Mucosa of gallbladder (tissue), 1 donor: ENCODE measurements at places on chromosomes 4 and X.

DNA sequence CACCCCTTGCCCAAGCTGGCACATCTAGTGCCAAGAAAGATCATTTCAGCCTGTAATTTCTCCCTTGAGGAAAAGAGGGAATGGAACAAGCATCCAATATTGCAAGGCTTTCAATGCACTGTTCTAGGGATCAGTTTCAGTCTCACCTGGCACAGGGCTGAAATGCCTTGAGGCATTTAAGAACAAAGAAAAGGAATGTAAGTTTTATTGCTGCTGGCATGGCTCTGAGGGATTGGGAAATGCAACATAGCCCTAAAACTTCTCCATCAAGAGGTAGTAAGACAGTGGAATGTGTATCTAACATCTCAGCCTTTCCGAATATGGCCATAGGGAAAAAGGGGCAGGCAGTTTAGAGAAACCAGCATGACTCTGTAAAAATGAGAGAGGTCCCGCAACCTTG, 732.6 kb upstream of the LCORL start:
- DNase-seq, result no peak

GRCh38 chr4:1379351-1379781, 26.9 kb downstream of the NKX1-1 start:
- DNase-seq, result no peak

GRCh38 chr4:122636697-122637096, 15.8 kb upstream of the IL21 start:
- no peak for DNase-seq

GRCh38 chr4:114921790-114922591, 191.4 kb downstream of the NDST4 start:
- no peak for DNase-seq

GRCh38 chrX:13571136-13571535, 1.7 kb downstream of the EGFL6 start:
- DNase-seq, result no peak

GRCh38 chrX:120462370-120462769, 6.7 kb downstream of the LAMP2 start:
- DNase-seq, result no peak

DNA sequence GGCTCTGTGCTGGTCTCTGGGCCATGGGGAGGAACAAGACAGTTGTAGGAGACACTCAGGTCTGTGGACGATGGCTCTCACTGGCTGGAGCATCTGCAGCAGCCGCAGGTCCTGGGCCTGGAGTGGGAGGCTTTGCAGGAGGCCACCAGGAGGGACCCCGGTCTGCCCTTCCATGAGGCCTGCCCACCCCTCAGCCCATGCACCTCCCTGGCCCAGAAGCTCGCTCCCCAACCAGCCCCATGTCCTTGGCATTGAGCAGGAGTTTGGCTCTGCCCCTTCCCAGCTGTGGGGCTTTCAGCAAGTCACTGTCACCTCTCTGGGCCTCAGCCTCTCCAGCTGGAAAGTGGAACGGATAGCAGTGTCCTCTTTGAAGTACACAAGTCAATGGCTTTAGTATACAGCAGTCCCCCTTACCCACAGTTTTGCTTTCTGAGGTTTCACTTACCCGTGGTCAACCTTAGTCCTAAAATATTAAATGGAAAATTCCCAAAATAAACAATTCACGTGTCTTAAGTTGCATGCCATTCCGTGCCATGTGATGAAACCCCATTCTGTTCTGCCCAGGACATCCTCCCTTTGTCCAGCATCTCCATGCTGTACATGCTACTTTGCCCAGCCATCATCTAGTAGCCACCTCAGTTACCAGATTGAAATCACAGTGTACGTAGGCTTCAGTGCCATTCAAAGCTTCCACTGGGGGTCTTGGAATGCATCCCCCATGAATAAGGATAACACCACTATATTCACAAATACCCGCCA, 104.0 kb downstream of the CPZ start:
- DNase-seq, result no peak

- DNase-seq, result no peak
Measured at GRCh38 chrX:43822014-43822413, 60.2 kb downstream of the MAOB start.

GRCh38 chrX:14777525-14777924, 95.3 kb downstream of the FANCB start:
- no peak for DNase-seq

GRCh38 chr4:35793045-35793722, 451.1 kb downstream of the ARAP2 start:
- DNase-seq, result no peak

DNA sequence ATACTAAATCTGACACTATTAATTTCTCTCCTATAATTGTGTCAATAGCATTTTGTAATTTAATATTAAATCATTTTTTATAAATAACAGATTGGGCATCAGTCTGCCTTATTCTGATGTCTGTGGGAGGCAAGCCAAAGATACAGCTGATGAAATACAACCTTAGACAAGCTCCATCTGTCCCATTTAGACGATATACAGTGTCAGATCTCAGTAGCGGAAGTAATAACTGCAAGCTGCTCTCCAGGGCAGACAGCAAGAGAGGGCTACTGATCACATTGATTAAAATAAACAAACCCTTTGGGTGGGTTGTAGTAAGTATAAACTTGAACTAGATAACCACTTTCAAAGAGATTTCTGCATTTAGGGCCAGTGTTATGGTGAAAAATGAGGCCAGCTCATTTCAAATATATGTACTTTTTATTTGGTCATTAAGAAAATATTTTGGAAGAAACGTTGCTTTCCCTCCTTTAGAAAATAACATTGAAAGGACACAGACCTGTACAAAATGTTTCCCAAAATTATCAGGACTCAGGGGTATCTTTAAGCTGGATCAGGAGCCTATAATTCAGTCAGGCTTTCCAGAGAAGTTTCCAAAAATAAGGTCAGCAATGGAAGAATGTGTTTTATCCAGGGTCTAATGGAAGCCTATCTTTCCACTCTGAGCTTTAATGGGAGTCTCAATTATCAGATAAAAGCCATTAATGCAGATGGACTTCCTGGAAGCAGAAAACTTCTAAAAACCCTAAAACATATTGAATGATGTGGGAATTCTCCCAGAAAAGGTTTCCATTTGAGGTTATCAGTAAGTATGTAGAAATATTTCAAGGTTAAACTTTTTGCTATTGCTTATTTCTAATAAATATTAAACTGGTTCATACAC, 1028.8 kb upstream of the IGFBP7 start:
- no peak for DNase-seq

GRCh38 chr4:83149865-83150652, 35.5 kb upstream of the PLAC8 start:
- DNase-seq, result no peak

DNA sequence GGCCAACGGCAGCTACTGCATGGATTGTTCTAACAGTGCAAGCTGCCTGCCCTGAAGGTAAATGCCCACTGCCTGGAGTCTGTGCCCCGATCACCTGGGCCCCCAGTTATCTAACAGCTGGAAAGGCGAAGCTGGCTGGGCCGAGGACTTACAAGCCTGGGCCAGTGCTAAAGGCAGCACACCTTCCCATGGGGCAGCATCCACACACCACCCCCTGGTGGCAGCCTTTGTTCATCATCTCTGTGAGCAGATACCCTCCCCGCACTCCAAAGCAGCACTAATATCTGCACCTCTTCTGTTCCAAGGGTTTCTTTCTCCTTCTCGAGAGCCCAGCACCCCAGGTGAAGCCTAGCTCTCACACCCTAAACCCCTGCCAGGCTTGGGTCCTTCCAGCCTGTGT, 7.6 kb downstream of the SLC2A9 start:
- peak; percentile 46 for DNase-seq

GRCh38 chrX:34826964-34827363, 115.6 kb upstream of the FAM47B start:
- no peak for DNase-seq

DNA sequence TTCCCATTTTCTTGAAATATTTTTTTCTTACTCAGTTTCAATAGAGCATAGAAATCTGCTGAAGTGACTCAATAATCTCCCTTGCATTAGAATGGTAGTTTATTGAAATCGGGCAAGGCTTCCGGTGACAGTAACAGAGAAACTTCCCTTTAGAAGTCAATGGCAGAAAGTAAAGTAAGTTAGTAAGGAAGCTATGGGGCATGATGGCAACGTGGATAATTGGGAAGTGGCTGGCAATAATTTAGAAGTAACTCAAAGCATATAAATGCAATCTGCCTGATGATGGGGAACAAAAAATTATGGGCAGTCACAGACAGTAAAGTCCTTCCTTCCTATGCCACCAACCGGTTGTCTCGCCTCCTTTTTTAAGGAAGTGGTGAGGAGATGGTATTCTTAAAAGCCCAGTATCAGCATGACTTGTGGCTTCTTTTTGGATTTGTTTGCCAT, 7.6 kb downstream of the CYBB start:
- DNase-seq, result no peak

- no peak for DNase-seq
Measured at GRCh38 chr4:117434424-117434823, 349.0 kb upstream of the TRAM1L1 start.

DNA sequence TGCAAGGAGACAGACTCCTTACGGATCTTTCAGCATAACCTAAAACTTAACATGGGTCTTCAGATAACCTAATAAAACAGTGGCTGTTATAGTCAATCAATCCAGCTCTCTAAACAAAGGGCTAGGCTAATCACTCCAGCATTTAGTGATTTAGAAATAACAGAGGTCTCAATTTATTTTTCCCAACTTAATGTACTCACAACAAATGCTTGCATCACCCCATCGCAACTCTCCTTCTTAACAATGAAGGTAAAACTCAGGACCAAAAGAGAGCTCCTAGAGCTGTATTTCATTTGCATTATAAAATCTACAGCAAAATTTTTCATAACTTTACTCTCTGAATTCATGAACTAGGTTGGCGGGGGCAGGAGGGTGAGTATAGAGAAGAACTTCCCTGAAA, 1.1 kb downstream of the LIN54 start:
- DNase-seq, result no peak

DNA sequence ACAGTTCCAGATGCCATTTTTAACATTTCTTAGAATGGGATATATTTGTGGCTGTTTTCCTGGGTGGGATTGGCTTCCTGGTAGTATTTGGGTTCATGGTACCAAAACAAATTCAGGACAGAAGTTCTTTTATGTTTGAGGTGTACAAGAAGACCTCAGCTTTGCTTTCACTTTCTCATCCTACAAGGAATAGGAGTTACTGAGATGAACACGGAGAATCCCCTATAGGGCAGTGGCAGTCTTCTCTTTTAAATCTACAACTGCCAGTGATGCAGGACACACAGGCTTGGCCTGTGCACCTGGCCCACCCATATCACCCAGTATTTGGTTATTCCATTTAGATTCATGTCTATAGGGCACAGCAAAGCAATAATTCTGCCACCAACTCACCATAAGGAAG, 35.2 kb downstream of the SLC10A7 start:
- no peak for DNase-seq

GRCh38 chr4:66160606-66161005, 490.3 kb upstream of the EPHA5 start:
- no peak for DNase-seq

DNA sequence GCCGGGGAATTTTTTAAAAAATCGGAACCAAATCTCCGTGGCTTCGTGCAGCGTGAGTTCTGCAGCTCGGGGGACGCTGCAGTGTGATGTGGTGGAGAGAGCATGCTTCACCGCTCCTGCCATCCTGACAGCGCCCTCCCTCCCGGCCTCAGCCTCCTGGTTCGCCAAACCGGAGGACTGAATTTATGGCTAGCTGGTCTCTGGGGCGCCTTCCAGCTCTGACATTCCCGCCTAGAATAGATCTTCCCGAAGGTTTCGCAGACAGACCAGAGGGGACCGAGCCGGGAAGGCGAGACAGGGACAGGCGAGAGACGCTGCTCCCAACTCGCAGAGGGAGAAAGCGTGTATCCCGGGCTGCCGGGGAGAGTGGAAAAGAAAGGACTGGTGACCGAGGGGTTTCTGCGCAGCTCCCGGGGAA, 25.9 kb downstream of the HOPX start:
- DNase-seq, result peak; percentile 11

DNA sequence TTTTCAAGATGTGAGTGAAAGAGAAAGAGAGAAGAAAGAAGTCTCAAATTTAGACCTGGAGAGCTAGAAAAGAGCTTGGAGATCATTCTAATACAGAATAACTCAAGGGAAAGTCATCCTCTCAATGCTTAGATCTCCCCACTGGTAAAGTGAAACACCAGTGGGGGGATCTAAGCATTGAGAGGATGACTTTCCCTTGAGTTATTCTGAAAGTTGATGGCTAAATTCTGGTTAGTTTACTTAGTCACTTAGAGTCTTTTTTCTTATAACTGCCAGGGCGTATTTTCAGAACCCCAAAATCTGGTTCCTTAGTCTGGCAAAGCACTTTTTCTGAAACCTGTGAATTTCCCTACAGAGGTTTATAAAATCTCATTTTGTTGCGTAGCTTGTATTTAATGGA, 198.6 kb downstream of the ARHGAP24 start:
- DNase-seq, result no peak

DNA sequence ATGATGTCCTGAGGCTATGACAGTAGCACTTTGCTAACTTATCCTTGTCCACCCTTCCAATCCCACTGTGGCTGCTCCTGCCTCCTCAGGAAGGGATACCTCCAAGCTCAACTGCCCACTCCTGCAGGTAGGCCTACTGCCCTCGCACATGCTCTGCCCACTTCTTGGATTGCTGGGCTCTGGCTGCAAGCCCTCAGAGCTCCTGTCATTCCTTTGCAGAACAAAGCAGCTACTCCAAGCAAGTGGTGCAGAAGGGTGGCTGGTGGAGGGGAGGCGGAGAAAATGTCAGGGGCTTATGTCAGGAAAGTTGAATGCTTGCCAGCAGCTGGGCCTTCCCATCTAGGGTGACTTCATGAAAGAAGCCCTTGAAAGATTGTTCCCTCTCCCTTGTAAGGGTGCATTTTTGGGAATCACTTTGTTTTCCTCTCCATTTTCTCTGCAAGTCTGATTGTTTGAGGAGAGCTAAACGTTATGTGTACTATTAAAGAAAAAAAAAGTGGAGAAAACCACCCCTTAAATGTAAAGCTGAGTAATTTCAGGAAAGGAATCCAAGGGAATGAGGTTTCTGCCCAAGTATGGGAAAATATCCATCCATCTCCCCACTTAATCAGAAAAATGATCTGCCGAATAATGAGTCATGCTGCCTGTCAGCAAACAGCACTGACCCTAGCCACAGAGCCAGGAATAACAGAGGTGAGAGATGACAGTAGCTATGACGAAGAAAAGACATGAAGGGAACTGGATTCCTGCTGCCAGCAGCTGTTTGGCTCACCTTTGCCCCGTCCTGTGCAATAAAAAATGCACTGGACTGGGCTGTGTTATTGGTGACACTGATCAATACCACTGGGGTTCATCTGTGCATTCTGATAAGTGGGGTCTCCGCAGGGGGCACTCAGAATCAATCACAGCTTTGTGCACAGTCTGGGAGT, 102.0 kb downstream of the RTL5 start:
- peak; percentile 20 for DNase-seq

GRCh38 chr4:81436096-81436495, 35.6 kb downstream of the RASGEF1B start:
- DNase-seq, result no peak

GRCh38 chrX:43615660-43616059, 40.4 kb upstream of the MAOA start:
- no peak for DNase-seq

- DNase-seq, result no peak
Measured at GRCh38 chr4:93761286-93761685, 67.3 kb upstream of the ATOH1 start.

- no peak for DNase-seq
Measured at GRCh38 chrX:16063921-16064320, 59.4 kb upstream of the GRPR start.
